ENCODE measurements at places on chromosomes 7 and 10.

- DNase-seq: no peak
Observed at GRCh38 chr7:116403265-116403664, 96.3 kb upstream of the CAV2 start.

GRCh38 chr7:67644151-67644550 lies 647.5 kb downstream of the TYW1 start:
- no peak for DNase-seq

DNA sequence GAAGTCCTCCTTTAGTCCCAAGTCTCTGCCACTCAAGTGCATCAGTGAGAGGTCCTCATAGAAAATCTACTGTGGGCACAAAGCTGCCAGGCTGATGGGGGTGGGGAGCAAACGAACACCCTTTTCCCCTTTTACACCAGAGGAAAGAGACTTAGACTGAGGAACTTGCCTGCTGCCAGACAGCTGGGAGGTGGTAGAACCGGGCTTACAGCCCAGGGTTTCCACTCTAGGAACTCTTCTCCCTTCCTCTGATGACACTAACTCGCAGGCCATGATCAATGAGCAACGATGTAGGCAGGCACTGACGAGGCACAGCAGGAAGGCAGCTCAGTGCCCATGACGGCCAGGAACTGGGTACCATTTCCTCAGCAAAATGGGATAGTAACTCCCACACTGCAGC lies 11.0 kb upstream of the SH2D4B start:
- no peak for DNase-seq

- peak; percentile 35 for DNase-seq
Observed at GRCh38 chr10:22340329-22341189, 4.7 kb upstream of the SPAG6 start.

Data from activated CD8-positive, alpha-beta memory T cell treated with anti-CD3 and anti-CD28 coated beads for 4 hours (primary cell).